RWPE1 (cell line): ENCODE measurements at places on chromosomes 16 and 17.

GRCh38 chr17:50687200-50688066 lies 20.3 kb downstream of the ANKRD40 start:
- no peak for DNase-seq

GRCh38 chr17:15232517-15232915 lies 32.6 kb downstream of the PMP22 start:
- no peak for DNase-seq

DNA sequence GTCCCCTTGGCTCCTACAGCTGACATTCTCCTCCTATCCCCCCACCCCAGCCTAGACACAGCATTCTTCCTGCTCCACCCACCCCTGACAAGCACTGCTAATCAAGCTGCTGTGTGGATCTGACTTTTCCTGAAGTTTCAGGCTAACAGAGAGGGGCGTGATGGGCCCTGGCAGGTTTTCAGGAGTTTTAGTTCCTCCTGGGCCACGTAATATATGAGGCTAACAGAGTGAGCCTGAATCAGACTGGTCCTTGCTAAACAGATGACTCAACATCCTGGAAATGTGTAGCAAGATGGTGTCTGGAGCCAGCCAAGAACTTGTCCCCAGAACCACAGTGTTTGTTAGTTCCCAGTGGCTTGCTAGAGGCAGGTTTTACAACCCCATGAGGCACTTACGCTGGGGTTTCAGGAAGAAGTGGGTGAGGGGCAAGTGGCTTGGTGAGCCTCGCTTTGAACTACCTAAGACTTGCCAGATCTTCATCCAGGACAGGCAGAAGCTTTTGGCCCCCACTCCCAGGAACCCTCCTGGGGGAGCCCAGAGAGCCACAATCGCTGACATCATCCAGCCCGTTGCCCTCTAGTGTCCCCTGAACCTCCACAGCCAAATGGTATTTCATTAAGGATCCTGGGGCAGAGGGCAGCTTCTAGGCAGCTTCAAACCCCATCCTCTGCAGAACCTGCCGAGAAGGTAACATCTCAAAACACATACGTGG lies 15.9 kb downstream of the TMEM92 start:
- peak; percentile 83 for DNase-seq

- DNase-seq = no peak
These were observed 14.3 kb downstream of the PRCD start for GRCh38 chr17:76554131-76554530.

DNA sequence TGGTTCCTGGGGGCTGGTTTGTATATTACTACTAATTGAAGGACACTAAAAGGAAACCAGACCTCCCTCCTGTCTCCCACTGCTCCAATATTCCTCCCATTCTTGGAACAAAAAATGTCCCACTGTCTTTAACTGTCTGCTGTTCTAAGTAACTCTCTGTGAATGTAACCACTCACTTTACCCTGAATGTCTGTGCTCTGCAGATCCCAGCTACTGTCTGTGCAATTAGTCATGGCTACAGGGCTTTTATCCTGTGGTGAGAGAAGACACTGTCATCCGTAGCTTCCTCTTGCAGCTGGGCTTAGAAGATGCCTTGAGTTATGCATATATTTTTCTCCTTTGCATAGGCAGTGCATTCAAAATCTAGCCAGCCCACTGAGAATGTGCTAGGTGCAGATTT lies 853.8 kb downstream of the CDH8 start:
- no peak for DNase-seq

DNA sequence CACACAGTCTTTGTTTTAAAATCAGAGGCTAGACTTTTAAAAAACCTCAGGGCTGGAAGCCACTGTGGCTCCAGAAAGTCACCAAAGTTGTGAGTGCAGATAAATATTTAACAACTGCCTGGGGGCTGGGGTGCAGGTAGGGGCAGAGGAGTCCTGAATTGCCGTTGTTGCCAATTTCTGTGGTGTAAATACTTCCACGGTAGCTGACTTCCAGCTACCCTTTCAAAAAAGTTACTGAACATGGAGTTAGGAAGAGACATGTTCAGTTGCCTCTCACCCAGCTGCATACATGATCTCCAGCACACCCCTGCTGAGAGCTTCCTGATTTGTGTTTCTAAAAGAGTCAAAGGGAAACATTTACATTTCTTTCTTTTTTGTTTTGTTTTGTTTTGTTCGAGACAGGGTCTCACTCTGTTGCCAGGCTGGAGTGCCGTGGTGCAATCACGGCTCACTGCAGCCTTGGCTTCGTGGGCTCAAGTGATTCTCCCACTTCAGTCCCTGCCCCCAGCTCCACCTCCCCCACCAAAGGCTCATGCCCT lies 58.7 kb downstream of the PLXDC1 start:
- no peak for DNase-seq

DNA sequence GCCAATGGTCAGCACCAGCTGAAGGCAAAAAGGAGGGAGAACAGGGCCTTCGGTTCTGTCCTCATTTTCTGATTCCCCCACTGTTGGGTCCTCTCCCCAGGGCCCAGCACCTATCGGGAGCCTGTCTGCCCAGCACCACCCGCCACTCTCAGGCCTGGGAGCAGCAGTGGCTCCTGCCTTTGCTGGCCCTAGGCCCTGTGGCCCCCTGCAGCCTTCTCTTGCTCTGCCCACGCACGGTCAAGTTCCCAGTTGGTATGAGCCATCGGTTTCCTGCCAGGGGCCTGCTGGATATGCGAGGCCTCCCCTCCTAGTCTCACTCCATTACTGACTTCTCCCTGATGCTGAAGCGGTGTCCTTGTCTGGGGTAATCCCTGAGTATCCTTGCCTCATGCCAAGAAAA lies 37.5 kb downstream of the HSBP1 start:
- DNase-seq = no peak

DNA sequence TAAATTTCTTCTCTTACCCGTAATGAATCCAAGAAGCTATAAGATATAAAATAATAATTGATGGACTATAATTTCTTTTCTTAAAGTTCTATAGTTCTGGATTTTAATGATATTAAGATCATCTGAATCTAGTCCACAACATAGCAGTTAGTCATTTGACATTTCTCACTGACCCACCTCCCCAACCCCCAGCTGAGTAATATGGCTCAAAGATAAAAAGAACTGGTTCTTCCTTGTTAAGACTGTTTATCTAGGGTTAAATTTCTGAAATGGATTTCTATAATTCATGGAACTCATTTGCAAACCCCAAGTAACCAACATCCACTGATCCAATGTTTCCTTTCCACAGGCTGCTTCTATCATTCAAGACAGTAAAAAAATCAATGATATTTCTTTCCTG lies 133.9 kb upstream of the SOX9 start:
- peak; percentile 14 for DNase-seq

DNA sequence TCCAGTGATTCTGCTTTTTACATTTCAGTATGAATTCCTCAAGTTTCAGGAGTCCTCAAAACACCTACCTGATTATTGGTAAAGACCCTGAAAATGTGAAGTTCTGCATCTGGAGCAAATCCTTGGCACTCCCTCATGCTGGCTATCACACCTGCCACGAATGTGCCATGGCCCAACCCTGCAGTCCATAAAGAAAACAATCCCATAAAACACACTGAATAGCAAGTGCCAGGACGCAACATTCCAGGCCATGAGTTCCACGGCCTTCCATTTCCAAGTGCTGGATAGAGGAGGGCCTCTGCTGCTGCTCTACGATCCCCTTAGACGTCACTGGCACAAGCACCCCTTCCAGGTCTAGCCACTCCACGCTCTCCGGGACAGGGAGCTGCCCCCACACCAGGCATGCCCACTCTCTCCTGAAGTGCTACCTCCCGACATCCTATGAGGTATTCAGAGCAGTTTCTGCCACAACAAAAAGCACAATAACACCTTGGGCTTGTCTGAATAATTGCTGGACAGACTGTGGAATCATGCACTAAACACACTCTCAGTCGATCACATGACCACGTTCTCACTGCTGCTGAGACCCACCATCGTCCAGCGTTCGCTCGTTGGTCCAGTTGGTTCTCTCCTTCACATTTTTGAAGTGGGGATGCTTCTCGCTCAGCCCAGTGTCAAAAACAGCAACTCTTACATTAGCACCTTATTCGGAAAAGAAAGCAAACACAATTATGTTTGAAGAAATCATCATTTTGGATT lies 23.4 kb downstream of the MBTPS1 start:
- DNase-seq = no peak
